ENCODE measurements at places on chromosomes 11 and 22.
A peak's percentile ranks its signal among the peaks of the same experiment; 100 is the strongest.

DNA sequence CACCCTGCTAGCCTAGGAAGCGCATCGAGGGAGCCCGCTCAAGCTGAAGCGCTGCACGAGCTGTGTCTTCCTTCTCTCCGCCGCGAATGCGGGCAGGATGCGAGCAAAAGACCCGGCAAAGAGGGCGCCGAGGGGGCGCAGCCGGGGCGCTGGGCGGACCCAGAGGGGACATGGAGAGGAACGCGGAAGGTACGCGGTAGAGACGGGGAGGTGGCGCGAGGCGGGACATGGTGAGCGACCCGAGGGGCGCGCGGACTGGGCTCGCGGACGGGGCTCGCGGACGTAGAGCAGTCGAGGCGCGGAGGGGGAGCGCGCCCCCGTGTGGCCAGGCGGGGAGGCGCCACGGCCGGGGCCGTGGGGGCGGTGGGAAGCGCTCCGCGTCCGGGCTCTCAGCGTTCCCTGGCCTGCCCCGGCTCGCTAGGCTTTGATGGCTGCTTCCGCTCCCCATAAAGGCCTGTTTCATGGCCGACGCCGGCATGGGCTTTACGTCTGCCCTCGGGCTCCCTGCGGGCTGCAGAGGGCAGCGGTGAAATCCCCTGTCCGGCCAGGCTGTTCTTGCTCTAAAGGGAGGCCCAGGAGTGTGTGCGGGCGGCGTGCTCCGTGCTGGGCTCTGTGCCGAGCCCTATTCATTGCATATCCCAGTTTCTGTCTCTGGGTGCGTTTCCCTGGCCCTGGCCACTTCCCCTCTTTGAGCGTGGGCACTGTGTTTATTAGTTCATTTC is 31.2 kb upstream of the TRIM29 start:
- DNase-seq, result peak; percentile 51

DNA sequence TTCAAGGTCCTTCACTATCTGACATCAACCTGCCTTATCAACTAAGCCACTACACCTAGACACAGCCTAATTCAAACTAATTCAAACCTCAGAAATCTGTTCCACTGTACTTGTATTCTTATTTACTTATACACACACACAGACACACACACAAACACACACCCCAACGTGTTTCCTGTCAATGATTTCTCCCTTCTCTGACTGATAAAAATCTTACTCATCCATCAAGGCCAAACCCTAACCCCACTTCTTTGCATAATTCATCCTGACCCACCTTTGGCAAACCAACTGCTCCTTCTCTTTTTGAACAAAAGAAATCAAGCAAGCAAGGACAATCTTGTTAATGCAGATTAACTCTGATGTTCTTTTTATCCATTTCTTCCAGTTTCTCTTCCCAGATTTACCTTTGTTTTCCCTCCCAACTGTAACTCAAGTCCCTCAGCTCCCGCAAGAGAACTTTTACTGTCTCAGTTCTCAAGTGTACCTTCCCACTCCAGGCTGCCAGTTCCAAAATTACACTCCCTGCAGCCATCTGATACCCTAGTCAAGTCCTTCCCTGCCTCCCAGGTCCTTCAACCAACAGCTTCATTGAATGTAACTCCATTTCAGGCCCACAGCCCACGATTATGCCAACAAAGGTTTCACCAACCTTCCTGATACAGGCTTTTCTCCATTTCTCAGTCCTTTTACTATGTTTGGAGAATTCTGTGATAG is 78.3 kb downstream of the PAK1 start:
- DNase-seq, result no peak

GRCh38 chr11:116498161-116498560 is 274.6 kb downstream of the BUD13 start:
- no peak for DNase-seq

DNA sequence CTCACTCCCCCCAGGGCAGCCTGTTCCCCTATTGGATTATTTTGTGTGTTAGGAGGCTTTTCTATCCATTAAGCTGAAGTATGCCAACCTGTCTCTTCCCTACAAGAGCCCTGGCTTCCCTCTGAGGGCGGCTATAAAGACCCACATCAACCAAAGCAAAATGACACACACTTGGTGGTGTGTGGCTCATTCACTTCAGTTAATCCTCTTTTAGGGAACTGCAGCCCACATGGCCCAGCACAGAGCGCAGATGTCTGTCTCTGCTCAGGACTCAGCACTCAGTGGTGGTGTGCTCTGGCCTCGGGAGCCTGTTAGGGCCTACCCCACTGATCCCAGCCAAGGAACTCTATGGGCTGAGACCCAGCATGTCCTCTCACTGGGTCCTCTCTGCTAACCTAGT is 32.2 kb upstream of the LRRC10B start:
- DNase-seq, result no peak

- no peak for DNase-seq
Measured at GRCh38 chr11:45847911-45848316, 639 bp downstream of the CRY2 start.

GRCh38 chr11:71484248-71485062 is 31.5 kb downstream of the NADSYN1 start:
- no peak for DNase-seq

- DNase-seq, result no peak
Measured at GRCh38 chr22:34356481-34356880, 436.2 kb upstream of the LARGE1 start.

GRCh38 chr11:66247295-66247694 is 21.1 kb upstream of the RAB1B start:
- no peak for DNase-seq

DNA sequence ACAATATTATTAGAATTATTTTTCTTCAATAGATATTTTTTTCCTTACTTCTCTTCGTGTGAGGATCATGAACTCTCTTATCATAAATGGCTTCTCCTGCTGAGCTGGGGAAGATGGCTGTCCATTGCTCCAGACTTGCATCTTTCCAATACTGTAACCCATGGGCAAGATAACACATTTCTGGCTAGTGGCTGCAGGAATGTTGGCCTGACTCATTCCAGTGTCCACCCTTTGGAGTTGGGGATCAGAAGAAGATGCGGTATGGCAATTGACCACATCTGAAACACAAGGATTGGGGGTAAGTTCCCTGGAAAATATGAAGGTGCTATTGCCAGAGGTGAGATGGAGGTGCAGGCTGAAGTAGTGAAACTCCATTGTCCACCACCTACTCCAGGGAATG is 92.8 kb downstream of the FAR1 start:
- DNase-seq, result peak; percentile 87

- DNase-seq, result no peak
Measured at GRCh38 chr11:73019996-73020395, 122.1 kb downstream of the FCHSD2 start.

DNA sequence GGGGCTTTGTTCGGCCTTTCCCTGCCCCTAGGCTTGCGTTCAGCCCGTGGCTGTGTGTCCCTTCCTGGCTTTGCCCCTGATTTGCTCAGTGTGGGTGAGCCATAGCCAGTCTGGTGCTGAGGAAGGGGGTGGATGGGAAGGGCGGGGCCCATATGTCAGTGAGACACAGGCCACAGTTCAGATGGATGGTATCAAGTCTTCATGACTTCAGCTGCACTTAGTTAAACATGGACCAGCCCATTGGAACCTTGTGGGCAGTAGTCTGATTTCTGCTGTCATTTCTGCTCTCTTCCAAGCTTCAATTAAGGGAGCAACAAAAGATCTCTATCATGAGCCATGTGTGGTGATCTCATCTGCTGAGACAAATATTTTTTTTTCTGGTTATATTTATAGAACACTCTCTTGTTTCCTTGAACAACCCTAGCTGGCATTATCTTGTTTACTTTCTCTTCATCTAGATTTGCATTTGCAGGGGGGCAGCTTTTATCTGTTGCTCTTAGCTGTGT is 21.6 kb upstream of the PEX26 start:
- DNase-seq, result no peak

- DNase-seq, result no peak
Measured at GRCh38 chr22:47245786-47246185, 483.3 kb downstream of the TBC1D22A start.

GRCh38 chr11:133785795-133786340 is 59.4 kb downstream of the SPATA19 start:
- no peak for DNase-seq

DNA sequence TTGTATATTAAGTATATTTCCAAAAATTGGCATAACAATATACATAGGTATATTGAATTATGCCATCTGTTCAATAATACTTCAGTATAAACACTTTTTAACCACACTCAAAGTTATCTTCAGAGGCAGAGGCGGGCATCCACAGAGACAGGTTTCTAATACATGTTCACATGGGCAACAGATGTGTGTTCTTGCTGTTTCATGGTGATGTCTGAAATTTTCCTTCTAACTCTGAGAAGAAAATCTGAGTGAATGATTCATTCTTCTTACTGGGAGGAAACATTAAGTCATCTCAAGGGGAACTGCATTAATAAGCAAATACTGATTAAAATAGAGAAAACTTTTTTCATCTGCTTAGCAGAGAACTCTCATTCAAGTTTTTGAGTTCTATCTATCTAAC is 1074.5 kb downstream of the LRRC4C start:
- DNase-seq, result no peak

GRCh38 chr22:42719133-42719532 is 1.5 kb downstream of the A4GALT start:
- DNase-seq, result no peak
